CD8-positive, alpha-beta T cell (primary cell): ENCODE measurements at places on chromosomes 3 and 15.

DNA sequence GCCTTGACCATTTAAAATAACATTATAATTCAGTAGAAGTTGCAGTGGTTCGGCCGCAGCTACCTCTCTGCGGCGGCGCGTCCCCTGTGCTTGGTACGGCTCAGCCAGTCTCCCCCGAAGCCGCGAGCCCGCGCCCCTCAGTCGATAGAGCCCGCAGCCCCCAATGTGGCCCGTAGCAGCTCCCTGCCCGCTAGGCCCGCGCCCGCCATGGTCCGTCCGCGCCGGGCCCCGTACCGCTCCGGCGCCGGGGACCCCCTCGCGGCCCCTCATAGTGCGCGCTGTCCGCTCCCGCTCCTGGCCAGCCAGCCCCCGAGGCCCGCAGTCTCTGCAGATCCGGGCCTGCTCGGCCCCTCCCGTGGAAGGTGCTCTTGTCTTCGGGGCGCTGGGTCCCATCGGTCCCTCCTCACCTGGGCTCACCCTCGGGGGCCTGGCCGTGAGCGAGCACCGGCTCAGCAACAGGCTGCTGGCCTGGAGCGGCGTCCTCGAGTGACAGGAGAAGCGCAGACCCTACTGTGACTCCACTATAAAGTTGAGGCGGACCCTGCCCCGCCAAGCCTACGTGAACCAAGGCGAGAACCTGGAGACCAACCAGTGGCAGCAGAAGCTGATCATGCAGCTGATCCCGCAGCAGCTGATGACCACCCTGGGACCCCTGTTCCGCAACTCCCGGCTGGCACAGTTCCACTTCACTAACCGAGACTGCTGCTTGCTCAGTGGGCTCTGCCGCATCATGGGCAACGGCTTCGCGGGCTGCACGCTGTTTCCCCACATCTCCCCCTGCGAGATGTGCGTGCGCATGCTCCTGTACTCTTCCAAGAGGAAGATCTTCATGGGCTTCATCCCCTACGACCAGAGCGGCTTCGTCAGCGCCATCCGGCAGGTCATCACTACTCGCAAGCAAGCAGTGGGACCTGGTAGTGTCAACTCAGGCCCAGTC lies 21.8 kb upstream of the GPR156 start:
- no peak for DNase-seq

DNA sequence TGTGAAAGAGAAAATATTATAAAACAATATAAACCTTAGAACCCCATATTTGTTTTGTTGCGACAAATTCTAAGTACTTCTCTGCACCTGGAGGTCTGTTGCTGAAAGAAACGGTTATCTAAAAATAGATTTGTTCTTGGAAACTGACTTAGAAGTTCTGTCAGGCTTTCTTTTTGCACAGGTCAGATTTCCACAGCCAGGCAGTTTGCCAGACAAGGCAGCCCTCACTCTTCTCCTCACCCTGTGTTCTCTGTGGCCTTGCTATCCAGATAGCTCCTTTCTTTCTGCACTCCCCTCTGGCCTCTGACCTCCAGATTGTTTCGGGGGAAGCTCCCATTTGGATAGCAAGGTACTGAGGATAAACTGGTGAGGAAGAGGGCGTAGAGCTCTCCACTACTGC lies 413.3 kb upstream of the ONECUT1 start:
- DNase-seq, result no peak

DNA sequence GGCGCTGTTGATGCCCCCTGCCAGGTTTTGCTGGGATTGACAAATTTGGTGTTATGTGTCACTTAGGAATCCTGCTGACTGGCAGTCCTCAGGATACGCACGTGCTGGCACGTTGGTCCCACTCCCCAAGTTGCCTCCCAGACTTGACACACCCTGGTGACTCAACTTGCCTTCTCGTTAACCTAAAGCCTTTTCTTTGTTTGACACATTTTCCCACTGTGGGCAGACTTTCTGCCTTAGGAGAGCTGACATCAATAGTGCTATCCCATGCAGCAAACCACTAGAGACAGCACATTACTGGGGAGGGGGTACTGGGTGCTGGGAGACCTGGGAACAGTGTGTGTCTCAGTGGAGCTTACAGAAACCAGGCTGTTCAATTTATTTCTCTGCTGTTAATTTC lies 104.3 kb downstream of the OXNAD1 start:
- DNase-seq, result no peak

GRCh38 chr15:83559310-83559966 lies 94.5 kb upstream of the ADAMTSL3 start:
- no peak for DNase-seq

GRCh38 chr3:197305854-197306253 lies 7.4 kb upstream of the DLG1 start:
- no peak for DNase-seq

DNA sequence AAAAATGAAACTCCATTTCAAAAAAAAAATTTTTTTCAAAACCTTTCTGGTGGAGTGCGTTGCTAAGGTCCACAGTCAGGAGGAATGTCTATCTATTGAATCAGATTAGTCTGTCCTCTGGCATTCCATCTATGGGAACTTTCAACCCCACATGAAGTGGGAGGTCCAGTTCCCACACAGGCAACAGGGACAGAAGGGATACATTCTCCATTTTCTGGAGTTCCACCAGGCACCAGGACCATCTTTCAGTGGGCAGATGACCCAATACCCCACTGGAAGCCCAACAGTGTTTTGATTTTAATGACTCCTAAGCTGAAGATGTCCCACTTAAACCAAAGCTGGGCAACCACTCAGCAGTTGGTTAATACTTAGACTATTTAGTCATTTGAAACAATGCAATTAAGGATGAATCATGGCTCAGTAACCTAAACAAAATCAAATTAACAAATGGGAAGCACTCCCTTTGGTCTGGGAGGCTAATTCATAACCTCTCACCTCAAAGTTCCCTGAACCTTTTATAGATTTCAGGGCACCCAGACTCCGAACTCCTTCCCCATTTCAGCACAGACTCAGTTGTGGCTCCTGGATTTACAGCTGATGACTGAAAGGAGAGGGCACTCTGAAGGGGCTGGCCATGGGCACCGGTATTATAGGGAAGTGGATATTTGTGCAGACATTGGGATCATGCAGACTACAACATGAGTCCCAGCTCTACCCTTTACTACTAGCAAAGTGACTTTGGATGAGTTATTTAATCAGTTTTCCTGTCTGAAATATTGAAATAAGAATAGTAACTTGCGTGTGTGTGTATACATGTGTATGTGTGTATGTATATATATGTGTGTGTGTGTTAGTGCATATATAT lies 264.3 kb upstream of the LRTM1 start:
- no peak for DNase-seq

DNA sequence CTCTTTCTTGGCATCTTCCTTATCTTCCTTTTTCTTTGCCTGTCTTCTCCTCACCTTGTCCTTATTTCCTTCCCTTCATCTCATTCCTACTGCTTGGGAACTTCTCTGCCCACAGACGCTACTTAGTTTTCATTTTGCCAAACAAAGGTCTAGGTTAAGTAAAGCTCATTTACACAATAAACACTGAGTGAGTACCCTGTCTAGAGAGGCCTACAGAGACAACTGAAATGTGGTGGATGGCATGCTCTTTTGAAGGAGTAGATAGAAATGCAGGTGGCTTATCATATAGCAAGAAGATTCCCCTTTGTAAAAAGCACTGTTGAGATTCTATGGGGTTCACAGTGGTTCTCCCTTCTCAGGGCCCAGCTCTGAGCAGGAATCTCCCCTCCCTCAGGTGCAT lies 319.0 kb downstream of the CNTN3 start:
- no peak for DNase-seq

GRCh38 chr3:113174801-113175485 lies 36.4 kb upstream of the BOC start:
- DNase-seq, result no peak
